ENCODE measurements at places on chromosomes 4 and X.
A peak's percentile ranks its signal among the peaks of the same experiment; 100 is the strongest.

DNA sequence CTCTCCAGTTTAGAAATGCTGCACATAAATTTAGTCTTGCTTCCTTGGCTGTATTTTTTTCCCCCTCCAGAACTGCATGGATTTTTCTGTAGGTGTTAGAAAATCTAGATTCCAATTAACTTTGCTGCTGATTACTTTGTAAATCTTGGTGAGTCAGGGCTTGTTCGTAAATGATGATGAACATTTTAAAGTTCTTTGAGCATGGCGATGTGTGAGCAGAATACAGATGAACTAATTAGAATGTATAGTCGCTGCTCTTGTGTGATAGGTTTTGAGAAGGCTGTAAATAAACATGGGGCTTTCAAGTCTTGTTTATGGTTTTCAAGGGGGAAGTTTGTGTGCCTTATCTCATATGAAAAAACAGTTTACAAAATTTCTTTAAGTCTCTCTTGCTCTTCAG lies 23.3 kb downstream of the LIMCH1 start:
- DNase-seq, result no peak

GRCh38 chrX:130592204-130592603 lies 190.4 kb downstream of the RBMX2 start:
- no peak for DNase-seq

GRCh38 chr4:2961811-2962441 lies 1.3 kb downstream of the NOP14 start:
- peak; percentile 13 for DNase-seq

DNA sequence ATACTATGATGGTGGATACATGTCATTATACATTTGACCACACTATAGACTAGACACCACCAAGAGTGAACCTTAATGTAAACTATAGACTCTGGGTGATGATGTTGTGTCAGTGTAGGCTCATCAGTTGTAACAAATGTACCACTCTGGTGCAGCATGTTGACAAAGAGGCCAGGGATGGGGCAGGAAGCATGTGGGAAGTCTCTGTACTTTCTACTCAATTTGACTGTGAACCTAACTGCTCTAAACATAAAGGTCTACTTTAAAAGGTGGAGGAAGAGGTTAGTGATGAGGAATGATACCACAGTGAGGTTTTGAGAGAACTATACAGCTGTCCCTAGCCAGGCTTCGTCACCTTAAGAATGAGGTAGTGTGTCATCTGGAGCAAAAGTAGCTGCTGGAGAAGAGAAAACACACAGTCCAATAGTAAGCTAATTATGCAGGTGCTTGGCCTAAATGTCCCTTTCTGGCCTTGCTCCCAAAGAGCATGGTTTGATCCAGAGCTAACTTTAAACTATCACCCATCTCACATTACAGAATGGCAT lies 38.4 kb downstream of the GRSF1 start:
- no peak for DNase-seq

DNA sequence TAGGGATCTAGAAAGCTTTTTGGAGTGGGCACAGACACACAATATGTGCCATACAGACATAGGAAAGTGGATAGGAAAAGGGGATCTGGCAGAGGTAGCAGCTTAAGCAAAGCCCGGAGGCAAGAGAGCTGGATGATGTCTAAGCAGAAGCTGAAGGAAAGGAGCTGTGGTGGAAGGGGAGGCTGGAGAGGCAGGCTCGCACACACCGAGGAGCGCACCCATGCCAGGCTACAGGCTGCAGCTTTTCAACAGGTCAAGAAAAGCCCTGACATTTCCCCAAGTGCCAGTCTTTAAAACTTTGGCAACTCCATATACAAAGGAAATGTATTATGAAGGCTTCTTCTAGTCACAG lies 67.4 kb downstream of the SOWAHB start:
- DNase-seq, result no peak

- no peak for DNase-seq
Measured at GRCh38 chr4:38111717-38112116, 151.5 kb downstream of the PTTG2 start.

- no peak for DNase-seq
Measured at GRCh38 chr4:149531861-149532260, 283.8 kb downstream of the IQCM start.

DNA sequence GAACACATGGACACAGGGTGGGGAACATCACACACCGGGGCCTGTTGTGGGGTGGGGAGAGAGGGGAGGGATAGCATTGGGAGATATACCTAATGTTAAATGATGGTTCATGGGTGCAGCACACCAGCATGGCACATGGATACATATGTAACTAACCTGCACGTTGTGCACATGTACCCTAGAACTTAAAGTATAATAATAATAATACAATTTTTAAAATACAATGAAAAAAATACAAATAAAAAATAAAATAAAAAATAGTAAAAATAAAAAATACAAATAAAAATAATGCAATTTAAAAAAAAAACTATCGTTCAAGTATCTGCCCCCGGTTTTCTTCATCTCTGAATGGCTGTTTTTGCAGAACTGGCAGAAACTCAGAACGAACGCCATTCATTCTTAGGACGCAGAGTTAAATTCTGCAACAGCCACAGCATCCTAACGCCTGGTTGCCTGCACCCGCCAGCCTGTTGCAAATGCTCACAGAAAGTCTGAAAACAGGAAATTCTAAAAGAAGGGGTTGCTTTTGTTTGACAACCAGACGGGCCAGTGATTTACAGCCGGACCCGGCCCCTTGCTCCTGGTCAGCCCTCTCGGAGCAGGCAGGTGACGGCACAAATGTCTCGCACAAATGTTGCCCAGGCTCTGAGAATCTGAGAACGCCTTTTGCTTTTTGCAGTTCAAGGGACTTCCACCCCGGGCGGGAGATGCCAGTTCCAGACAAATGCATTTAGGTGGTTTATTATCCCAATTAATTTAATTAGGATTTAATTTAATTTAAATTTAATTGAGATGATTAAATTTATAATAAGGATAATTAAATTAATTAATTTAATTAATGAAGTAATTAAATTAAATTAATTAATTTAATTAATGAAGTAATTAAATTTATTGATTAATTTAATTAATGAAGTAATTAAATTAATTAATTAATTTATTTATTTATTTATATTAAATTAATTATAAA lies 47.8 kb downstream of the CRLF2 start:
- no peak for DNase-seq

GRCh38 chrX:77814210-77814609 lies 28.2 kb upstream of the ATRX start:
- no peak for DNase-seq

DNA sequence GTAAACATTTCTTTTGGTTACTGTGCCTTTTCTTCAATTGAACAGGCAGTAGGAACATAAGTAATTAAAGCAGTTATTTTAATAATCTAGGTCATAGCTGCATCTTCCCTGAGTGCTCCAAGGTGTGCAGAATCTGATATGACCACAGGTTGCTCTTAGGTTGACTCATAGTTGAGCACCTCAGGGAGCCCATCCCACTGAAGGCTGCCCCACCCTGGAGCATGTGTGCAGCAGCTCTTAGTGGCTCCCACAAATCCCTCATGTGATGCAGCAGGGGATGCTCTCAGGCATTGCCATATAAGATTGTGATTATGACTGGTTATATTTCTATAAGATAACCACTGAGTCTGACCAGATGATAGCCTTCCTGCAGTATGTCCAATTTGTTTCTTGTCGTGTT lies 72.3 kb downstream of the ZNF518B start:
- no peak for DNase-seq

DNA sequence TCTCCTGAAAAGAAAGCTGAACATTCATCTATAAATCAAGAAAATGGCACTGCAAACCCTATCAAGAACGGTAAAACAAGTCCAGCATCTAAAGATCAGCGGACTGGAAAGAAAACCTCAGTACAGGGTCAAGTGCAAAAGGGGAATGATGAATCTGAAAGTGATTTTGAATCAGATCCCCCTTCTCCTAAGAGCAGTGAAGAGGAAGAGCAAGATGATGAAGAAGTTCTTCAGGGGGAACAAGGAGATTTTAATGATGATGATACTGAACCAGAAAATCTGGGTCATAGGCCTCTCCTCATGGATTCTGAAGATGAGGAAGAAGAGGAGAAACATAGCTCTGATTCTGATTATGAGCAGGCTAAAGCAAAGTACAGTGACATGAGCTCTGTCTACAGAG lies 28.6 kb downstream of the PAQR3 start:
- no peak for DNase-seq

DNA sequence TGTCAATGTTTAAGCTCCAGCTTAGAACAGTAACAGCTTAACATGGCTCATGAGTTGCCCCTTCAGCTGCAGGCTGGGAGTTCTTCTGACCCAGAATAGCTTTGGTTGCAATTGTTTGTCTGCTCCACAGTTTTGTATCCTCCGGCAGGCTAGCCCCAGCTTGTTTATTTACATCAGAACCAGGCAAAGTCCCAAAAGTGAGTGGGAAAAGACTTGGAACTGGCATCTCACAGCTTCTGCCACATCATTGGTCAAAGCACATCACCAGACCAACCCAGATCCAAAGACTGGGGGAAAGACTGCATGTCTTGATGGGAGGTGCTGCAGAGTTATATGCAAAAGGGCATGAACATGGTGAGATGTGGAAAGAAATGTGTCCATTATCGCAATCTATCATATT lies 231.2 kb upstream of the CPEB2 start:
- no peak for DNase-seq

DNA sequence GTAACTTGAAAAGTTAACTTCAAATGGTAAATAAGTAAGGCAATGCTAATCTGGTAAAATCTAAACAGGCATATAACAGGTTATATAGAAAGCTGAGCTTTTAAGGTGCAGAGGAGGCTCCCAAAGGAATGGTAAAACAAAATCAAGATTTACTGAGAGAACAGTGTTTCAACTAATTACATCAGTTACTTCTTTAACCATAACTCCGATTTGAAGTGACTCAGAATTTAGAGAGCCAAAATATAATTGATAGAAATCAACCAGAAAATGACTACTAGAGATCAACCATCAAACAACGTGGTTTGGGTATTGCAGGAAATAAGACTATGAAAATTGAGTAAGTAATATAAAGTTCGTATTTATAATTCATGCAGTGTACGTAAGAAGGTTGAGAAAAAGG lies 6.9 kb downstream of the G3BP2 start:
- no peak for DNase-seq

DNA sequence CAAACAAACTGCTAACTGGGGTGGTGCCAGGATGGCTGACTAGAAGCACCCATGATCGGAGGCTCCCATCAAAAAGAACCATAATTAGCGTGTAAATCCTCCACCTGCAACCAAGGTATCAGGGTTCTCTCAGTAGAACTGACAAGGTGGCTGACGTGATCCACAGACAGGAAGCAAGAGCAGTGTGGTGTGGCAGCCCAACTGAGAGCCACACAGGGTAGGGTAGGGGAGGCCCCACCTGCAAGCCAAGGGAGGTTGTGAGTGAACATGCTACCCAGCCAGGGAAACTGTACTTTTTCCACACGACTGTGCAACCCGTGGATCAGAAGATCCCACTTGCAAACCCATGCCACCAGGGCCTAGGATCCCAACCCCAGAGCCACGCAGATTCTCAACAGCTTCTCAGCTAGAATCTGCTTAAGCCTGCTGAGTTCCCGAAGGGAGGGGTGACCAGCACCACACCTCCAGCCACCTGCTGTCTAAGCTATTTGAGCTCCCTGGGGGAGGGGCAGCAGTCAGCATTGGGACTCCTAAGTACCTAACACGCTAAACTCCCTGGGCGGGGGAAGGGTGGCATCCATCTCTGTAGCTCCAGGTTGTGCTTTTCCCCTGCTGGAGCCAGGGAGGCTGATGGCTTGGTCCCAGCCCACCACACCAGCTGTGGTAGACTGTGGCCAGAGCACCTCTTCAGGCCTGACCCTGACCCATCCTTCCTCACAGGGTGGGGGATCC lies 425.1 kb downstream of the GPM6A start:
- DNase-seq, result no peak

DNA sequence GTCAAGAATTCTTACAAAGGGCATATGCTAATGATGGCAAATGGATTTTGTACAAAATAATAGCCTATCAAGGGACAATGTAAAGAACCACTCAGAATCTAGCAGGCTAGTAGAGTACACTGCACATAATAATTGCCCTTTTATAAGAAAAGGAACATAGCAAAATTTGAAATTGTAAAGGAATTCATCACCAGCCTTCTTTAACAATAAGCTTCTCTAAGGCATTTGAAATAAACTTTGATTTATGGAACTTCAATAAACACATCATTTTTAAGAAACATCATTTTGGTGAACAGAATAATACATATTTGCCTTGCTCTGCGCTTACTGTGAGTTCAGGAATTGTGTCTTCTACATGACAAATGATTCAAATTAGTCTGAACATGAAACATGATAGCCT lies 9.7 kb upstream of the ATP10D start:
- no peak for DNase-seq

DNA sequence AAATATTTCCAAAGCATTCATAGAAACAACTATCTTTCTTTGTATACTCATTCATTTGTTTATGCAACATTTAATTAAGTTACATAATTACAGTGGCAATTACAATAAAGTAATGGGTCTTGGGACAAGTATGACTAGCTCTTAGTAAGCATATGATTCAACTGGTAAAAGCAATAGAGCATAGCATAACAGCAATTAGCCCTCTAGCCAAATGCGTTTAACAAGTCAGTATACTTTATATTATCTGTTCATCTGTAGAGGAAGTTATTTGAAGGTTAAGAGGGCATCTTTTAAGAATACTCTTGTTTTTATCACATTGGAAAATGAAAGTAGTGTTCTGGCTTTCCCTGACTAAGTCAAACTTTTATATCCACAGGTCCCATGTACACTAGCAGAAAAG lies 198.1 kb upstream of the UGT8 start:
- DNase-seq, result peak; percentile 21

GRCh38 chr4:42330002-42330592 lies 67.2 kb upstream of the SHISA3 start:
- no peak for DNase-seq

- no peak for DNase-seq
Measured at GRCh38 chr4:17142232-17142711, 243.8 kb upstream of the LDB2 start.

- DNase-seq, result no peak
Measured at GRCh38 chr4:137212601-137213000, 319.7 kb downstream of the PCDH18 start.

- peak; percentile 4 for DNase-seq
Measured at GRCh38 chr4:180380733-180381132, 1862.5 kb upstream of the TENM3 start.

GRCh38 chr4:184534511-184535391 lies 60.4 kb upstream of the IRF2 start:
- peak; percentile 37 for DNase-seq

GRCh38 chr4:37685161-37685822 lies 884 bp downstream of the RELL1 start:
- DNase-seq, result no peak

GRCh38 chr4:5756271-5756670 lies 45.3 kb downstream of the EVC start:
- DNase-seq, result no peak

All from kidney glomerular epithelial cell (primary cell).